Uterus (tissue), 4 donors: ENCODE measurements at places on chromosomes 6 and 20.

DNA sequence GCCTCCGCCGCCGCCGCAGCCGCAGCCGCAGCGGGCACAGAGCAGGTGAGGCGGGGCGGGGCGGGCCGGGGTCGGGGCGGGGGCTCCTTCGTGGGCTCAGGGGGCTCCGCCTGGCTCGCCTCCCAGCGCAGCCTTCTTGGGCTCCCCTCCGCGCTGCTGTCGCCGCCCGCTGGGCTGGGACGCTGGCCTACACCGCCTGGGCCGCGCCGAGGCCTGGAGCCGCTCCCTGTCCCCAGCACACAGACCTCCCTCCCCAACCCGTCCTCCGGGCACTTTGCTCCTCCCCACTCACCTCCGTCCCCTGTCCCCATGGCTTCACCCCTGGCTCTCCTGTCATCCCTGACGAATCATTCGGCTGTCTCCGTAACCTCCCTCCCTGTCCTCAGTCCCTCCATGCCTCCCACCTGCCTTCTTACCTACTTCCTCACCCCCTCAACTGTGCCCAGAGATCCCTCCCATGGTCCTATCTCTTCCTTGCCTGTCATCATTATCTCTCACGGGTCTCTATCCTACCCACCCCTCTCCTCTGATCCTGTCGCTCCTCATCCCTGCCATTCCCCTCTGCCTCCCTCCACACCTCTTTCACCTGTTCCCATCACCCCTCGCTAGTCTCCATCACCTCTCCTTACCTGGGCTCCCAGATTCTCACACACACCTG, 512 bp downstream of the TTBK1 start:
- H3K27me3 ChIP-seq: peaks cover 8% of the 10 kb centered on the region
- no peaks in the 10 kb centered on the region for H3K36me3 ChIP-seq
- H3K4me1 ChIP-seq: no peaks in the 10 kb centered on the region
- no peak for DNase-seq
- H3K4me3 ChIP-seq: no peak overlapping the region

- no peaks in the 10 kb centered on the region for H3K27me3 ChIP-seq
- H3K27ac ChIP-seq: no peak overlapping the region
- DNase-seq: no peak
Observed at GRCh38 chr6:14189074-14189473, 71.5 kb downstream of the CD83 start.

DNA sequence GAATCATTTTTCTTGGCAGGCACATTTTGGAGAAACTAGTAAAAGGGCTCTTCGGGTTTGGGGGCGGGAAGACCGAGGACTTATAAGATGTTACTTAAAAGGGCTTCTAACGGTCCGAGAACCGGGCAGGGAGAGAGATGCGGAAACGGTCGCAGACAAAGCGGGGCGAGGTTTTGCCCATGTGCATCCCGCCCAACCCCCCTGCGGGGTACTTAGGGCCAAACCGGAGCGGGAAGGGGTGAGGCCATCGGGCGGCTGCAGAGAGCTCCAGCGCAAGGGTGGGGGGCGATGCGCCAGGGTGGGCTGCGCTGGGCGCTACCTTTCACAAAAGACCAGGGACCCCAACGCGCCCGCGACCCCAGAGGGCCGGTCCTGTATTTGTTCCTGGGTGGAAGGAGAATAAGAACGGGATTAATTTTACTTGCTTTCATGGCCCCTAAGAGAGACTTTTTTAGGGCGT, 616 bp downstream of the TUBB start:
- H3K36me3 ChIP-seq: no peaks in the 10 kb centered on the region
- H3K27ac ChIP-seq: peak overlapping the region; percentile 91
- no peaks in the 10 kb centered on the region for H3K4me1 ChIP-seq
- DNase-seq: peak; percentile 76
- H3K4me3 ChIP-seq: peak overlapping the region; percentile 59

- H3K36me3 ChIP-seq: no peaks in the 10 kb centered on the region
- H3K27ac ChIP-seq: peak overlapping the region; percentile 50
- DNase-seq: no peak
- no peaks in the 10 kb centered on the region for H3K27me3 ChIP-seq
- no peak overlapping the region for H3K4me3 ChIP-seq
- H3K4me1 ChIP-seq: no peaks in the 10 kb centered on the region
Observed at GRCh38 chr20:50438986-50439407, 71.2 kb upstream of the PTPN1 start.

DNA sequence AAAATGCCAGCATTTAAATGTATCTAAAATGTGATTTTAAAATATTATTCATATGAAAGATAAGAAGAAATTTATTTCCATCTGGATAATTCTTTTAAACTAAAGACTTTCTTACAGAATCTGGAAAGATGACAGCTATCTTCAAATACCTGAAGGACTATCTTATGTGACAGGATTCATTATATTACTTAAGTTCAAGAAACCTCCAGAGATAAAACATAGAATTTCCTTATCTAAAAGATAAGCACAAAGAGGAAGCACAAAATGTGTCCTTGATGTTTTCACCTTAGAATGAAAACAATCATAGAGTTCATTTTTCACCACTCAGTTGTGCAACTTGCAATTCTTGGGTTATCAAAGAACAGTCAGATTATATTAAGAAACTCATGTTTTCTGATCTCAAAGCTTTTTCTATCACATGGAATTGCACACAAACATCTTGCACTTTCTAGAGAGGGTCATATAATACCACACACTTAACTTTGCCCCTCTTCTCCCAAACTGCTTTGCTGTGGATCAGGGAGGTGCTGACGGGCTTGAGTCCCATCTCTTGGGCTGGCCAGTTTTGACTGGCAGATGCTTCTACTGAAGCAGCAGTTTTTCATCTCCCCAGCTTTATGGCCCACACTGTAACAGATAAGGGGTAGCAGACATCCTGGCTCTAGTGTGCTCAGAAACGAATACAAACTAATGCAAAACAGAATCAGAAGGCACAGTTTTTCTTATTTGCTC, 467.4 kb downstream of the CDC5L start:
- H3K4me1 ChIP-seq: no peaks in the 10 kb centered on the region
- H3K27me3 ChIP-seq: no peaks in the 10 kb centered on the region
- H3K4me3 ChIP-seq: no peak overlapping the region
- no peak overlapping the region for H3K27ac ChIP-seq
- no peak for DNase-seq

GRCh38 chr20:37584238-37584807, 56.6 kb upstream of the BLCAP start:
- H3K27ac ChIP-seq: no peak overlapping the region
- H3K36me3 ChIP-seq: no peaks in the 10 kb centered on the region
- H3K4me3 ChIP-seq: no peak overlapping the region
- H3K27me3 ChIP-seq: no peaks in the 10 kb centered on the region
- no peaks in the 10 kb centered on the region for H3K4me1 ChIP-seq

GRCh38 chr6:119348096-119348747, 1.3 kb downstream of the MAN1A1 start:
- H3K4me1 ChIP-seq: no peaks in the 10 kb centered on the region
- H3K27me3 ChIP-seq: no peaks in the 10 kb centered on the region
- peak; percentile 25 for DNase-seq
- no peaks in the 10 kb centered on the region for H3K36me3 ChIP-seq

GRCh38 chr6:1988843-1989242, 256.6 kb downstream of the GMDS start:
- H3K4me3 ChIP-seq: no peak overlapping the region
- H3K27me3 ChIP-seq: no peaks in the 10 kb centered on the region
- H3K4me1 ChIP-seq: no peaks in the 10 kb centered on the region

GRCh38 chr6:39818695-39819094, 26.5 kb downstream of the DAAM2 start:
- H3K27me3 ChIP-seq: no peaks in the 10 kb centered on the region
- no peak for DNase-seq
- no peak overlapping the region for H3K4me3 ChIP-seq
- H3K4me1 ChIP-seq: peaks cover 6% of the 10 kb centered on the region

DNA sequence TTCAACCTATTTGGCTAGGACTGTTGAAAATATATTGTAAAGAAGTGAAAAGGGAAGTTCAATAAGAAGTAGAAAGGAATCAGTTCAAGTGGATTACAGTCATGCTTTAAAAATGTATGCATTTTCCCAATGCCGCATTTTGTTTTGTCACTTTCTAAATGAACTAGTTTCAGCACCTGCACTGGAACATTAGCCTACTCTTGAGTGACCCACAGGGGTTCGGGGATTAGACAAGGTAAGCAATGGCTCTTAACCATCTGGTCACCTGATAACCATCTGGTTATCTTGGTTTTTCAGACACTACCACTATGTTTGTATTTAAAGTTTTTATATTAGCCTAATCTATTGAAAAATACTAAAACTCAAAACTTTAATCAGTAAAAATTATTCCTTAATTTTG, 97.6 kb downstream of the CD164 start:
- H3K4me3 ChIP-seq: no peak overlapping the region
- H3K27me3 ChIP-seq: no peaks in the 10 kb centered on the region
- no peak for DNase-seq
- no peak overlapping the region for H3K27ac ChIP-seq
- H3K36me3 ChIP-seq: no peaks in the 10 kb centered on the region

DNA sequence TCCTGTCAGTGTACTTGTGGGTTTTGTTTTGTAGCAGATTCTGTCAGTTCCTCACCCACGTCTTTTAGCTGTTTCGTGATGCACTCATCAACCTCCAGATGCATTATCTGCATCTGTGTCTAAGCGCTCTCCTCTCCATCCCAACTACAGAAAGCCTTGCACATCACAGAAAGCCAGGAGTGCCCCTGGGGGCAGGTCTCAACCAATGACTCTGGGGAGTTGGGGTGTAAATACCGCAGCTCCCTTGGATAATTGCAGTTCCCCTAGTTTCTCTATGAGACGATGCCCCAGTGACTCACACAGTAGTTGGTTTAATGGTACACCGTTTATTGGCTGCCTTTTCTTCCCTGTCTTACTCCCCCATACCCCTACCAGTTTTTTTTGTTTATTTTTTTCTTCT, 158.1 kb downstream of the SOX4 start:
- H3K4me1 ChIP-seq: no peaks in the 10 kb centered on the region
- H3K36me3 ChIP-seq: no peaks in the 10 kb centered on the region
- H3K27ac ChIP-seq: no peak overlapping the region
- no peaks in the 10 kb centered on the region for H3K27me3 ChIP-seq

DNA sequence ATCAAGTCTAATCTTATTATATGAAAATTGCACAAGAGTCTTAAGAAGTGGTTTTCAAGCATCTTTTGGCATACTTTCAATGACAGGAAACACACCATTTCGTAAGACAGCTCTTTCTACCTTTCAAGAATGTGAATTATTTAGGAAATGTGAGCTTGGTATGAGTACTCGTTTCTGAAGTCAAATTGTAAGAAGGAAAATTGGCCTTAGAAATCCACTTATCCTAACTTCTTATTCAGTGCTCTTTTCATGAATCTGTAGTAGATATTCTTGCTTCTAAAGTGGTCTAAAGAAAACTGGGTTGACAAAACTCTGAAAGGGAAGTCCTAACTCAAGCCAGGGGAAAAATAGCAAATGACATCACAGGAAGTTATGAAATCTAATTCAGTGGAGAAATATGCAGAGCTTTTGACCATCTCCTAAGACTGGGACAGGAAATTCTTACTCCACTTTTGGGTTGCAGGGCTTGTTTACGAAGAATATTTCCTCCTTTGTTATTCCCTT, 38.5 kb upstream of the OGFRL1 start:
- H3K36me3 ChIP-seq: no peaks in the 10 kb centered on the region
- no peaks in the 10 kb centered on the region for H3K27me3 ChIP-seq
- no peaks in the 10 kb centered on the region for H3K4me1 ChIP-seq

DNA sequence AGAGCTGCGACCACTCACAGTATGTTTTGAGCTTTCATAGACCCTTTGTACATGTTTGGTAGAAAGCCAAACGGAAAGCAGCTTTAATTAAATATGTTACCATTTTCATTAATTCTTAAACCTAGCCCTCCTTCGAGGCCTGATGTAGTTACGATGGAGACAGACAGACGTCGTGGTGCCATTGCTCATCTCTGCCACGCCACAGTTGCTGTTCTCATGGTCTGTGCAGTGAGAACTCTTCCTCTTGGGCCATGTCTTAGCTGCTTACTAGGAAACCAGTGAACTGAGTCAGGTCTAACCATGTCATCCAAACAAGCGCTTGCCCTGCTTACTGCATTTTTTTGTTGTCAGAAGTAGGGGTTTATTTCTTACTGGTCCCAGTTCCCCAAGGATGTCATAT, 62.8 kb downstream of the SNX9 start:
- DNase-seq: no peak
- H3K36me3 ChIP-seq: no peaks in the 10 kb centered on the region
- H3K27ac ChIP-seq: no peak overlapping the region
- no peak overlapping the region for H3K4me3 ChIP-seq
- no peaks in the 10 kb centered on the region for H3K27me3 ChIP-seq
